ENCODE measurements at places on chromosomes 4 and X.

DNA sequence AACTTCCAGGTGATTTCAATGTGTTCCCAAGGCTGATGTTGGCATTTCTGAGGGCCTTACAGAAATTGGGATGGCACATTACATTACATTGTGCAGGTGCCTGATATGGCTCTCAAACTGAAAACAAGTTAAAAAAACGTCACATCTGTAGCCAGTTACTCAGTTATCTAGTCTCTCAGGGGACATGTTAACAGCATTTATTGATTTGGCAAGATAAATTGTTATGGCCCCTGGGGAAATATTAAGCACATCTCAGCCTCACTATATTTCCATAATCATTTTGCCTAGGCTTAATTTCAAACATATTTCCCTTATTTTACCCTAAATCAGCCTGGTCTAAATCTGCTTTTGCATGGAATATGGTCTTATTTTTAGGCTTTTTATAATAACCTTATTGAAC lies 290.0 kb downstream of the IL15 start:
- DNase-seq, result no peak

- DNase-seq, result no peak
Measured at GRCh38 chr4:17765514-17766286, 15.7 kb downstream of the FAM184B start.

DNA sequence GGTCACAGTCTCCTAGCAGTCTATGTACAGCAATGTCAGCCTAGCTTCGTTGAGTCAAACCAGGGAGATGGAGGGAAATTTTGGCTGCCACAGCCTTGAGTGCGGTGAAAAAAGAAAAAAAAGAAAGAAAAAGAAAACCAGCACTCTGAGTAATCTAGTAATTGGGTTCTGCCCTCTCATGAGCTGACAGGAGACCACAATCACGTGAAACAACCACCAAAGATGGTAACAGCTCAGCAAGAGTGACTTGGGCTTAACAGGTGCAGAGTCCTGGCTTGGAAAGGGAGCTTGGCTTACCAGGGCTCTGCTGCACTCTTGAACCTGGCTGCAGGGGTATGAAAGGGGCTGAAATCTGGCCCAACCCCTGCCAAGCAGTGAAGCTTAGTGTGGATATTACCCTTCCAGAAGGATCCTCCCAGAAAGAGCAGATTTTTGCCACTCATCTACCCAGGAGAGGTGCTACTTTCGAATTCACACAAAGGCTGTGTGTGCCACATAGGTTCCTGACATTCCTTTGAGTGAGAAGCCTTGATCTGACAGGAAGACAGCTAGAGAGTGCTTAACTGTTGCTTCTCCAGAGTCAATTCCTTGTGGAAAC lies 350.3 kb downstream of the PTTG2 start:
- no peak for DNase-seq

- no peak for DNase-seq
Measured at GRCh38 chrX:146385529-146385928, 424.0 kb upstream of the CXorf51B start.

- no peak for DNase-seq
Measured at GRCh38 chr4:42736527-42737195, 79.8 kb upstream of the ATP8A1 start.

All from D721Med (cell line).